Fibroblast of skin of scalp (primary cell): ENCODE measurements at places on chromosomes 12 and 14.

DNA sequence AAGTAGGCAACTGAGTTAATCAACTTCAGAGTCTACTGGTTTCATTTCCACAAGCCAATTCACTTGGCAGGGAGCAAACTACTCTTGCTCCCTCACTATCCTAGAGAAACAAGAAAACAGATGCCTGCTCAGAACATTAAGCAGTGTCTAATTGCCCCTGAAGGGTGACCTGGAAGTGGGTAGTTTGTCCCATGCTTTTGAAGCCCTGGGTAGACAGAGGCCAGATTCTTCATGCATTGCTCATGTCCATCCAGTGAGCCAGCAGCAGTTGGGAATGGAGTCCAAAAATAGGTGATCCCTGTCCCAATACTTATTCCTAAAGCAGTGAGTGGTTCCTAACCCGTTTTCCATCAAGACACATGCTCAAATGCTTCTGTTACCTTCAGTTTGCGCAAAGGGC lies 48.8 kb downstream of the BICDL1 start:
- no peak for DNase-seq

DNA sequence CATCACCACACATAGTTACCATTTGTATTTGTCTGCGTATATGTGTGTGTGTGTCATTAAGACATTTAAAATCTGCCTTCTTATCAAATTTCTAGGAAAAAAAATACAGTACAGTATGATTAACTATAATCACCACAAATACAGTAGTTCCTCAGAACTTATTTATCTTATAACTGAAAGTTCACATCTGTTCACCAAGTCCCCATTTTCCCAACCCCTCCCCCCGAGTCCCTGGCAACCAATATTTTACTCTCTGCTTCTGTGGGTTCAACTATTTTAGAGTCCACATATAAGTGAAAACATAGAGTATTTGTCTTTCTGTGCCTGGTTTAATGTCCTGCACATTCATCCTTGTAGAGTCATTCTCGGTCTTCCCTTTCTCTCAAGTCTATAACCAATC lies 12.3 kb downstream of the CAPS2 start:
- no peak for DNase-seq

DNA sequence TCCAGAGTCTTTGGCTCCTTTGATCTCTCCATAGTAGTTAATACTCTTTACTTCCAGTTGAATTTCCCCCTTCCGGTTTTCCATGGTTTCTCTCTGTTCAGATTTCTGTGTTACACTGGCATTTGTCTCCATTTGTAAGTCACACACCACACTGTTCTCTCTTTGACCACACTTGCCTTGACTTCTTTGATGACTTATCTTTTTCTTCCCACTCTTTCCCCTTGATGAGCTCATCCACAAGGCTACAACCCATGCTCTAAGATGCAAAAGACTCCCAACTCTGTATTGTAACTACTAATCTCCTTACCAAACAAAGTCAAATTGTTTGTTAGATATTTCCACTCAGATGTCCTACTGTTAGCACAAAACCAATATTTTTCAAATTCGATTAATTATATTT lies 242.7 kb upstream of the E2F7 start:
- DNase-seq = no peak

GRCh38 chr14:22434901-22435550 lies 154.0 kb downstream of the DAD1 start:
- DNase-seq = no peak

DNA sequence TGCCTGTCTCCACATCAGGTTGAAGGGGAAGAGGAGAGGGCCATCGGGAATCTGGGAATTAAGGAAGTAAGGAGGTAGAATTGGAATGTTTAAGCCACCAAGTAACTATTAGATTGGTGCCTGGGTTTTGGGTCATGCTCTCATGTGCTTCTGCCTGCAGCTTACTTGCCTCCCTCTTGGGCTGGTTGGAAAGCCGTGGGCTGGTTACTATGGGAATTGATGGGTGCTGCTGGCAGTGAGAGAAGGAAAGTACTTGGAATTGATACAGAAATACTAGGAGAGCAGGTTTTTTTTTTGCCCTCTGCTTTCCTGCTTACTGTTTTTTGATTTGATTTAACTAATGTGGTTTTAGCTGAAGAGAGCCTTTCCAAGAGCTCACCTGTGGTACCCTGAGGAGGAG lies 493.5 kb upstream of the RGS6 start:
- DNase-seq = peak; percentile 24

DNA sequence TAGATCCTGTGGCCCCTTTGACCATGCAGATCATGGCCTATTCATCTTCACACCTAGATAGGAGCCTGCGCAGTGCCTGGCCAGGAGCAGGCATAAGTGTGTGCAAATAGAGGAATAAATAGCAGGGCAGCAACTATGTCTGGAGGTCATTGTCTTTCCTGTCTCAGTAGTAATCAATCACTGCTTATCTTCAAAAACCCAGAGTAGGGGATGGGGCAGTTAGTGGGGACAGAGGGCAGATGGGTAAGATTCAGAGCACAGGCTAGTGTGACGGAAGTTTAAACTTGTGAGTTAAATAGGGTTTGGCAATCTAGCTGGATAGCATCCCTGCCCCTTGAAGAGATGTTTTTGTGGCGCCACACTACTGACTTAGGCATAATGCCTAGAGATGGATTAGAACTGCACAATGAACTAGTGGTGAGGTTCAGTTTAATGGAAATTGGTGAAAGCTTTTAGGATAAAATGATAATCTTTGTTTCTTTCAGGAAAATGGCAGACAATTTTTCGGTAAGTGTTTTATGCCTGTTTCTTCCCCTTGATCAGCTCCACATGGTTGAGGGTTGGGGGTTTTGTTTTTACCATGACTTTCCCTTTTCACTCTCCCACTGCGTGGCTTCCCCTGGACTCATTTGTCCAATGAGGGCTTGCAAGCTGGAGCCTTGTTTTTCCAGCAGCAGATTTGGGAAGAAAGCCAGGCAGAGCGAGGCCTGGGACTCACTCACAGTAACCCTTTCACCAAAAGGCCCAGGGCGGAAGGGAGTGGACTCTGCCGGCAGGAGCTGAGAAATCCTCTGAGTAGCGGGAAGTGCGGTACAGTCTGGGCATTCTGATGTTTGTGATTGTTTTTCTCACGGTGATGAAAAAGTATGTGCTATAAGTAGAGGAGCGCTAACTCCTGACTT lies 8.1 kb downstream of the LGALS3 start:
- peak; percentile 85 for DNase-seq

DNA sequence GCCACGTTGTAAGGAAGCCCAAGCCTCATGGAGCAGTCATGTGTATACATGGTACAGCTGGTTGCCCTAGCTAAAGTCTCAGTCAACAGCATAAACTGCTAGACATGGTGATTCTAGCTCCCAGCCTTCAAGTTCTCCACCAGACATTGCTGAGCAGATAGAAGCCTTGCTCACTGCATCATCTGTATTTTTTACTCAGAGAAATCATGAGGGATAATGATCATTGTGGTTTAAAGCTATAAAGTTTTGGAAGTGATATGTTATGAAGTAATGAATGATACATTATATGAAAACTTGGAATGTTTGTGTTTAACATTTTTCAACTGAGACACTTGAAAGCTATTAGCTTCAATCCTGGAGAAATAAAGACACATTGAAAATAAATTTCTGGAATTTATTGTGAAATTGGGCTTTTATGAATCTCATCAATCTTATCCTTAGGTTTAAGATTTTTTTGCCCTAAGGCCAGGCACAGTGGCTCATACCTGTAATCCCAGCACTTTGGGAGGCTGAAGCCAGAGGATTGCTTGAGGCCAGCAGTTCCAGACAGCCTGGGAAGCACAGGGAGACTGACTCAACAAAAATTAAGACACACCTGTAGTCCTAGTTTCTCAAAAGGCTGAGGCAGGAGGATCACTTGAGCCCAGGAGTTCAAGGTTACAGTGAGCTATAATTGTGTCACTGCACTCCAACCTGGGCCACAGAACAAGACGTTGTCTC lies 5.6 kb upstream of the NFATC4 start:
- peak; percentile 75 for DNase-seq

DNA sequence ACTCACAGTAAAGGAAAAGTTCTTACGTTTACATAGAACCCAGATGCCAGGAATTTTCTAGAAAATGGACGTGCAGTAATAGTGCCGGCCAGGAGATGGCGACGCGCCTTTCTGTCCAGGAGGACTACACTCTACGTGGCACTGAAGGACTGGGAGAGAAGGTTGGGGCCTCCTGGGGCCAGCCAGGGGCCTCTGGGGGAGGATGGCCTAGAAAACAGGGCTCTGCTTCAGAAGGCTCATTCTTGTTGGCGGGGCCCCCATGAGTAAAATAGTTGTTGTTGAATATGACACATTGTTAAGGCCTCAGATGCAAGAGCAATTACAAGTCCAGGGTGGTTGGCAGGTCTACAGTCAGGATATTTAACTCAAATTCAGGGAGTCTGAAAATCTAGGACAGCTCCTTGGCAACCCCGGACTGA lies 120.1 kb upstream of the MAX start:
- peak; percentile 81 for DNase-seq

- peak; percentile 77 for DNase-seq
Observed at GRCh38 chr12:58341791-58342190, 400.4 kb downstream of the ATP23 start.

GRCh38 chr12:23893611-23894010 lies 55.9 kb downstream of the SOX5 start:
- DNase-seq = no peak

GRCh38 chr14:63563370-63564026 lies 20.3 kb upstream of the PPP2R5E start:
- no peak for DNase-seq

DNA sequence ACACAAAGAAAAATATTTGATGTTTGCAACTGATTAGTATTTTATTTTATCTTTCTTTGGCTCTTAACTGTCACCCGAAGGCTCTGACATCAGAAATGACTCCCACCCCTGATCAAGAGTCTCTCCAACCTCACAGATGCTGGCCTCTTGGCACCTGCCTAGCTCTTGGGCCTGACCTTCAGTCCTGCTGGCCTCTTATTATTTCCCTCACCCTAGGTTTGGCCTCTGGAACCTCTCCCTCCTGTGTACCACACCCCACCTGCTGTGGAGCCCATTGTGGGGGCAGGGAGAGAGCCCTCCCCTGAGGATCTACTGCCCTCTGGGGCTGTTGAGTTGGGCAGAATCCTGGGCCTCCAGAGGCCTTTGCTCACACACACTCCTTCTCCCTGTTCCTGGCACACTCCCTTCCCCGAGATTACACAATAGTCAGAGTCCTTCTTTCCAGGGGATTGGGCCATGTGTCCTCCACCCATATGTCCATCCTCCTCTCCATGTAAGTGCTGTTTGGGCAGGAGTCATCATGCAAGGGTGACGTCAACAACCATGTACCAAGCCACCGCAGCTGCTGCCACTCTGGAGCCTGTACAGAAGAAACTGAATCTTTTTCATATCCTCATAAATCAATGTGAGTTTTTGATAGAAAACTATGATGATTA lies 124.3 kb downstream of the RASSF9 start:
- no peak for DNase-seq

GRCh38 chr12:22662356-22662755 lies 37.4 kb downstream of the ETNK1 start:
- DNase-seq = no peak

DNA sequence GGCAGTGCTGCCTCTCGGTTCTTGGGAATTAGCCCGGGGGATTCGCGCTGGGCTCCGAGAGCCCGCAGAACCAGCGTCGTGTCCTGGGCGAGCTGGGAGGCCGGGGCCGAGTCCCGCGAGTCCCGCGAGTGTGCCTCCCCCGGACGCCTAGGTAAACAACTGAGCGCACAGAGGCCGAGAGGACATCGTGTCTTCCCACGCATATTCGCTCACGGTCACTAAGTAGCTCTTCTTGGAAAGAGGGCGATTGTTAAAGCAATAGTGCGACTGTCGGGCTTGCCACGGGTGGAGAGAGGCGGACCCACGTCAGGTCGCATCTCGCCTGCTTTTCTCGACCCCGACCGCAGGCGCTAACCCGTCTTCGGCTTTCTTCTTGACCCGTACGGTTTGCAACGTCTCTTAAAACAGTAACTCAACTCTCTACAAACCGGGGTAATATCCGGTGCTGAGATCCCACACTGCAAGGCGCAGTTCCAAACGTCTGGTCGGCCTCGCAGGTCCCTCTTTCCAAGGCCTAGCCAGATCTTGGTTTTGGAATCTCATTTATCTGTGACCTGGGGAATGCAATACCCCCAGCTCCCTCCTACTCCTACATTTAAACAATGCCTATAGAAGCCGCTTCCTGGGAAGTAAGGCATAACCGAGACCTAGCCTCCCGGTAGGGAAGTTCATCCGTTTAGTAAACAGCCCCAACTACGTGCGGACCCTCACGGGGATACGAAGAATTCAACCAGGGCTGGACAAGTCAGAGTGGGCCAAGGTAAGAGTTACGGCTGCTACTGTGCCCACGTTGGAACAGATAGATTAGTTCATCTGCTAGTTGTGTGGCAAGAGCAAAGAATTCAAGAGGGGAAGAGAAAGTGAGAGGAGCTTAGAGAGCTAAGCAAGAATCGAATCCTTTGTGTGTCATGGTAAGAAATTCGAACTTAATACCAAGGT lies 736 bp upstream of the PHLDA1 start:
- DNase-seq = peak; percentile 52

GRCh38 chr12:12266389-12266872 lies 413 bp downstream of the LRP6 start:
- DNase-seq = no peak

- DNase-seq = no peak
Observed at GRCh38 chr12:50517421-50518048, 12.8 kb downstream of the DIP2B start.

GRCh38 chr12:39440781-39441180 lies 2.1 kb downstream of the KIF21A start:
- no peak for DNase-seq

GRCh38 chr12:122560138-122560537 lies 33.1 kb downstream of the KNTC1 start:
- DNase-seq = no peak

- peak; percentile 84 for DNase-seq
Observed at GRCh38 chr12:107415071-107415470, 270.5 kb upstream of the PWP1 start.

DNA sequence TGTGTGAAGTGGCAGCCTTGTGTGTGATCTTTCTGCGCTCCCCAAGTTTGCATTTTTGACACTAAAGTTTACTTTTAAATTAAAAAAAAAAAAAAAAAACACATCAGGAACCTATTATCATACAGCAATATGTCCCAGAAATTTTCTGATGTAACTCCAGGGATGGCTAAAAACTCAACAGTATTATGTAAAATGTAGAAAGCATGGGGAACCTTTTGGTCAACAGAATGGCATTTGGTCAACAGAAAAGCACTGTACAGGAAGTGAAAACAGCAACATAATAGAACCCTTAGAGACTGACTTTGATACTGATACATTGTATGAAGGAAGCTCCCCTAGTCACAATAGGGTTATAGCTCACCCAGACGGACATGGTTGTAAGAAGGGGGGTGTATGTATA lies 224.3 kb downstream of the ITPR2 start:
- DNase-seq = peak; percentile 73
